Glutamatergic neuron (in vitro differentiated cells): ENCODE measurements at places on chromosomes 16 and 17.
A peak's percentile ranks its signal among the peaks of the same experiment; 100 is the strongest.

DNA sequence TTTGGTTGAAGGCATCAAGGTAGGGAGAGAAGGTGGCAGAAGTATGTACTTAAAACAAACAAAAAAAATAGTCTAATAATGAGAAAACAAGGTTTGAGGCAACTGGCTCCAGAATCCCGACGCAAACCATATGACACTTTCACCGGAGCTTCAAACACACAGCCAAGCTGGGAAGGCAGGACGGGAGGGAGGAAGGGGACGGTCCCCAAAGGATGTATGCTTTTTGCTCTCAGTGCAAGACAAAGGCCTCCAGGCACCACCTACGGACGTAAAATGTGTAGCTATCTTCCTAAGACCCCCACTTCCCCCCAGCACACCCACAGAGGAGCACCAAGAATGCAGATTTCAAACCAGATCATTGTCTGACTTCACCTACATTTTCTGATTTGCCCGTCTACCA lies 102.3 kb downstream of the ZFHX3 start:
- no peak for DNase-seq

GRCh38 chr17:78329263-78330059 lies 30.4 kb downstream of the SOCS3 start:
- no peak for DNase-seq

DNA sequence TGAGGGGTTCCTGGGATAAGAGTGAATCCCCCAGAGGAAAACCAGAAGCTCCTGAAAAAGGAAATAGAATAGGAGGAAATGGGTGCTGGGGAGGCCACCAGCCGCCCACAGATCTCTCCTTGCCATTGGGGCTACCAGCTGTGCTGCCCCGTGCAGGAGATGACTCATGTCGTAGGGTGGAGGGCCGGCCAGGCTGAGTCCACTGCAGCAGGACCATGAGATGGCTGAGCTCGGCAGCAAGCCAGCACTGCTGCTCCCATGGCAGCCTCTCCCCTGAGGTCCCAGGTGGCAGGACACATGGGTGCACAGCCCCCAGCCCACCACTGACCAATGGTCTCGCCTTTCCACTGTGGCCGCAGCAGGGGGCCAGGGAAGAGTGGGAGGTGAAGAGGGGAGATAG lies 95.5 kb downstream of the GNAO1 start:
- DNase-seq, result no peak

DNA sequence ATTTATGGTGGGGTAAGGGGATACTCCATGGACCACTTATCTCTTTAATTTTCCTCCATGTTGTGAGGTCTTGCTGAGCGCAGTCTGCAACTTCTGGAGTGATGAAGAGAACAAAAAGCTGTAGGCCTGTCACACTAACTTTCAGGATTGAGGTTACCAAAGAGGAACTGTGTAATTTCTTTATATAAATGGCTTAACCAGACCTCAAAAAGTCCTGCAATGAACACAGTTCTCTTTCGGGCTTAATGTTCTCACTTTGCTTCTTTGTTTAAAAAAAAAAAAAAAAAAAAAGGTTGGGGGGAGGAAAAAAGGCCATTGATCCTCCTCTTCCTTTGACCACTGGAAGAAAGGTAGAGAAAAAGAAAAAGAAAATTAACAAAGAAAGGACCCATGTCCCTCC lies 86.8 kb upstream of the SOX9 start:
- DNase-seq, result no peak

DNA sequence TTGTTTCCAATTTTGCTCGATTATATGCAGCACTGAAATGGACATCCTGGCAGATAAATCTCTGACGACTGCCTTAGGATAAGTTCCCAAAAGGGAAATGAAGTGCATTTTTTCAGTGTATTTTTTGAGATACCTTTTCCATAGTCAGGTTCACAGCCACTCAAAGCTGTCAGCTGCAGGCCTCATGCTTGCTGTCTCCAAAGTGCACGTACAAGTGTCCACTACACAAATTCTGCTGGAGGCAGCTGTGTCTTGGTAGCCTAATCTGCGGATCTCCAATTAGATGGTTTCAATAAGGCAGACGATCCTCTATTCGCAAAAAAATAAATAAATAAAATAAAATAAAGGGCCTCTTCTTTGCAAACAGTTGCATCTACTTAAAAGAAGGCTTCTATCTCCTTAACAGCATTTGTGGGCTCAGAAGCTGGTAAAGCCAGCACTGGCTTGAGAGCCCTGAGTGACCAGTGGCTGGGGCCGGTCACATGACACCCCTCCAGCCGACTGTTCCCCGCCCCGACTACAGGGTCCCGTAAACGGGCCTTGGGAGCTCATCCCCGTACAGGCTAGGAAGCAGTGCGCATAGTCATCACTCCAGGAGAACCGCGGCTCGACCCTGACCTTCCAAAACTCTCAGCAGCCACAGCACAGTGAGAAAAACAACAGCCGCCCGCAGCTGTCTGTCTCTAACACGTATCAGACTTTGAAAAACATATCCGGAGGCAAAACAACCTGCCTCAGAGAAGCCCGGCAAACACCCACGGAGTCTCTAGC lies 18.8 kb downstream of the RPH3AL start:
- peak; percentile 46 for DNase-seq

DNA sequence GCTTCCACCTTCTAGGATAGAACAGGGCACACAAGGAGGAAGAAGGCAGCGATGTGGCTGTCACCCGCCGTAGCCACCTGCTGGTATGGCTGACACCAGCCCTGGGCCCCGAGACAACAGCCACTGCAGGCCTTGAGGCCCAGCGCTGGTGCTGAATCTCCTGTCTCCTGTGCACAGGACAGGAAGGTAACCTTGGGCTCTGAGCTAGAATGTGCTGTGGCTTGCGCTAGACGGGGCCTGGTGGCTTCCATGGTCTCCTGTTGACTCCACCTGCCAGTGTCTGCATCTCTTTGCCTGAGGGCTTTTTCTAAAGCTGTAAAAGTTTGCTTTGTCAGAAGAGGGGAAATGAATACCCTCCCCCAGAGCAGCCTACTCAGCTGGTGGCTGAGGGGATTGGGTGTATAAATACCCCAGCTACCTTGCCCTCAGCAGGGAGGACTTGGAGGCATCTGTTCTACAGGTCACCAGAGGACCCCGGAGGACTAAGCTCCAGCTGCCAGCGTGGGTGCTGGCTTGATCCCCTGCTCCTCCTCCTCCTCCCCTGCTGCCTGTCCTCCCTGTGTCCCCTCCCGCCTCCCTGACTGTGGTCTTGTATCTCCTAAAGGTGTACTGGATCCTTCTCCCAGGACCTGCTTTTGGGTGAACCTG lies 76.1 kb upstream of the SDK2 start:
- DNase-seq, result no peak

DNA sequence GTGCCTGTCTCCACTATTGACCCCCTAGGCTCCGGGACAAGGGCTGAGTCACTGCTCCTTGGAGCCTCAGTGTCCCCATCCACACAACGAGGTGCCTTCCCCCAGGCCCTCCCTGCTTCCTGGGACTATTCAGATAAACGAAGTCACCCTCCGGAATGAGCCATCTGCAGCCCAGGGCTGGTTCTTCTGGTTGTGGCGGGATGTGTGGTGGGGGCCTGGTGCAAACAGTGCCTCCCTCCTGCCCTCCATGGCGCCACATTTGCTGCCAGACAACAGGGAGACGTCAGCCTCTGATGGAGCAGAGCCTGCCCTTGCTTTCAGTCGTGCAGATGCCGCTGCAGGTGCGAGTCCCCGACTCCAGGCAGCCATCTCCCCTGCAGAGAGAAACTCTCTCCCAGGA lies 5.1 kb upstream of the KRT16 start:
- peak; percentile 9 for DNase-seq

DNA sequence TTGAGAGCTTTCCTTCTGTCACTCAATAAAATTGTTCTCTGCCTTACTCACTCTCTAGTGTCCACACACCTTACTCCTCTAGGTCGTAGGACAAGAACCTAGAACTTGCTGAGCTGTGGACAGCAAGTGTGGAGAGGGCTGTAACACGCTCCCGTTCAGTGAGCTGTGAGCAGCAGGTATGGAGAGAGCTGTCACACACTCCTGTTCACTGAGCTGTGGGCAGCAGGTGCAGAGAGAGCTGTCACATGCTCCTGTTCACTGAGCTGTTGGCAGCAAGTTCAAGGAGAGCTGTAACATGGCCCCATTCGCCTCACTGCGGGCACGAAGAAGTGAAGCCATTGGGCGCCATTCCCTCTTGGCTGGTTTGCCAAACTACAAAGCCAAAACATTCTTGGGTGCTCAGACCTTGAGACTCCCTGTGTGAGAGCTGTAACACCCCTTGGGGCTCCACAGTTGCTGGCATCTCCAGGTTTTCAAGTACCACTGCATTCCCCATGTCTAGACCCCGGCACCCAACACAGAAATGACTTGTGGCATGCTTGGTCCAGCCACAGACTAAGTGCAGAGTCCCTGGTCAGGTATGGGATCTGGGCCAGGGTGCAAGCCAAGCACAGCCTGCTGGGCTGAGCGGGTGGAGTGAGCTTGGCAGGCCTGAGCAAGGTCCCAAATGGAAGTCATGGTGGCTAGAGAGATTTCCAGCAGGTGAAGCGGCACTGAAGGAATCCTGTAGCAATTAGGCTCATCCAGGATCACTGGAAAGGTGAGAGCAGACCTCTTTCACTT lies 608.0 kb upstream of the CDH8 start:
- no peak for DNase-seq

DNA sequence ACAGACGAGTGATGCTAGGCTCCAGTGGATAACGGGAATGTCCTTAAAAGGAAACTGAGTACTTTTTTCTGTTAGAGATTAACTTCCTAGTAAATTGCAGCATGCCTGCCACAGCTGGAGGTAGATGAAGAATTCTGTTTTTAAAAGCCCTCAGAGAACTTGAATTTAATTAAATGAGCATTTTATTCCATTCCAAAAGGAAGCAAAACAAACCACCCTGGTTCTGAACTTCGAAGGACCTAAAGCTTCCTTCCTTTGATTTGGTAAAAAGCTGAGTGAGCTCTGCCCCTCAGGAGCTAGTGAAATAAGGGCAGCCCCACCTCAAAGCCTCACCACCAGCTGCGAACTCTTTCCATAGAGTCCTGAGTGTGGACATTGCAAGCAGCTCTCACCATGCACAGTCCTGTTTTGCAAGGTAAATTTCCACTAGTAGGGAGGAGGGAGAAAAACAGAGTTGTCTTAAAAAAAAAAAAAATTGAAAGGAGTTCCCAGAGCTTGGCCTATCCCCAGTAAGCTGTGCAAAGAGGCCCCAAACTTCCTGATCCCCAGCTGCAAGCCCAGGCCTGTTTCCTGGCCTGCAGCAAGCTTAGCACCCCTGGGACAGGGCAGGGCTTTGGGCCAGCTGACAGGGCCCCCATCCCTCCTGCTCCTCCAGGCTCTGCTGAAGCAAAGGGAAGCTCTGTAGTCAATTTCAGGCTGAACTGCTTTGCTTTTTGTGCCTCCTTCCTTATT lies 11.2 kb downstream of the CHD9NB start:
- DNase-seq, result peak; percentile 77
